Activated naive CD8-positive, alpha-beta T cell treated with anti-CD3 and anti-CD28 coated beads for 36 hours (primary cell): ENCODE measurements at places on chromosomes 11 and 22. TPM values are rescaled to one million over a fixed set of nuclear protein-coding genes. Genes with fewer than 3 reads are reported as not detected.

The CDC42EP1 gene
- total RNA-seq = 0.25 TPM

The C22orf42 gene
- not detected for total RNA-seq

The MACROD1 gene
- 27.6 TPM for total RNA-seq

DNA sequence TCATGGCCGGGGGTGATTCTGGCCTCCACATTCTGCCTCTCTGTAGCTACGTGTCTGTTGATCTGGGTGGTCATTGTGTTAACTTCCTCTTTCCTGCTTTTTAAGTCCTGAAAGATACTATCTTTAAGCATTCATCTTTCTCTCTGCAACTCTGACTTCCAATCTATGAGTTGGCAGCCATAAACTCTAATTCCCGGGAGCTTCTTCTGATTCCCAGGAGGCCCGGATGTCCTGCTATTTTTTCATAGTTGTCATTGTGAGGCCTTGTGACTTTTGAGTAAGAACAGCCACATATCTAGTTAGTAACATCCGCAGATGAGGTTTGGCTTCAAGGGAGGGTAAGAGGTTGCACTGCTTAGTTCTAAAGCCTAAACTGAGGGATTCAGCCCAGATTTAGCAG, 107.8 kb downstream of the SYN3 start:
- no peak for DNase-seq

GRCh38 chr11:69818231-69818602, 999 bp downstream of the FGF3 start:
- no peak for DNase-seq

DNA sequence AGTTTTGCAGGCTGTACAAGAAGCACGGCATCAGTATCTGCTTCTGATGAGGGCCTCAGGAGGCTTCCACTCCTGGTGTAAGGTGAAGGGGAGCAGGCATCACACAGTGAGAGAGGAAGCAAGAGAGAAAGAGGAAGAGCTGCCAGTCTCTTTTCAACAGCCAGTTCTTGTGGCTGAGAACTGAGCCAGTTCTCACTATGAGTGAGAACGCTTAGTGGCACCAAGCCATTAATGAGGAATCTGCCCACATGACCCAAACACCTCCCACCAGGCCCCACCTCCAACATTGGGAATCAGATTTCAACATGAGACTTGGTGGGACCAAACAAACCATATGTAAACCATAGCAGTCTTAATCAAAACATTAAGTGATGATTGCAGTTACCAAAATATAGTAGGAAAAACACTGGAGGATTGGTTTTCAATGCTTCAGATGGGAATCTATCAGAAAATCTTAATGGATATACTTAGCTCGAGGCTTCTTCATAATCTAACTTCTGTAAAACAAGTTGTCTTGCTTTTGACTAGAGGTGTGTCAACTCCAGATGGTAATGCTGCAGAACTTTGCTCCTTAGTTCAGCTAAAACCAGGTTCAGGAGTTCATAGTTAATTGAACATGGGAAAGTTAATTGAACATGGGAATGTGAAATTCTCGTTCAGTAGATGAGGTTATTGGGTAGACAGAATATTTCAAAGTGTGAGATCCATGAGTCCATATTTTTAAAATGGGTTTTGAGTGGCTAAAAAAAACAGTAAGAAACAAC, 12.2 kb downstream of the FAR1 start:
- no peak for DNase-seq
